ENCODE measurements at places on chromosomes 4 and X.

- no peak for DNase-seq
Measured at GRCh38 chr4:25477221-25477620, 100.2 kb downstream of the ANAPC4 start.

GRCh38 chr4:98939892-98940298, 11.0 kb upstream of the EIF4E start:
- no peak for DNase-seq

- no peak for DNase-seq
Measured at GRCh38 chrX:113849408-113849807, 734.5 kb upstream of the HTR2C start.

DNA sequence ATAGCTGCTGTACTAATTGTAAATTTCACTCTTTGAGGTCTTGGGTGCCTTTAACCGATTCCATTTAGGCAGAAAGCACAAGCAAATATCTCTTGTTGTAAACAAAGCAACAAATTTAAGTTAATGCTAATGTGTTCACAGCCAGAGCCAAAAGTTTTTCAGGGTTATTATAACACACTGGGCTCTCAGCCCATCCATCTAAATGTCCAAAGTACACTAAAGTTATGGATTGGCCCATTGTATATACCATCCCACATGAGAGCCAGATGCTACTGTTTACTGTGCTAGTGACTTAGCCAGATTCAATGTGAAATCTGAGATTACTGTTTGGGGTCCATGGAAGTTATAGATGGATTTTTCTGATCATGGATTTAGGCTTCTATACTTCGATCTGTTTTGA, 186.7 kb downstream of the LARP7 start:
- no peak for DNase-seq

DNA sequence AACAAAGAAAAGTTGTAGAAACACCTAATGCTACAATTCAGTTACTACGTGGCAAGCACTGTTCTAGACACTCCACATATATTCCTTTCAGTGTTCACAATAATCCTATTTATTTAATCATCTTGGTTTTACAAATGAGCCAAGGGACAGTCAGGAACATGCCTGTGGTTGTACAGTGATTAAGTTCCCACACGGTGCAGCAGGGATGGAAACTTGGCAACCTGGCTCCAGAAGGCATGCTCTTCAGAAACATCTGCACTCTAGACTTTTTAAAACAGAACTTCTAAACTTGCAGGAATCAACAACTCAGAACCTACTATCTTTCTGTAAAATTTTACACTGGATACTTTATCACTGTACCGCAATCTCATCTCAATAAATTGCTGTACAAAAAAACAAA, 32.1 kb downstream of the TAPT1 start:
- no peak for DNase-seq

- no peak for DNase-seq
Measured at GRCh38 chr4:148261848-148262247, 180.4 kb downstream of the NR3C2 start.

GRCh38 chr4:185672618-185673017, 137.3 kb upstream of the PDLIM3 start:
- DNase-seq: no peak

DNA sequence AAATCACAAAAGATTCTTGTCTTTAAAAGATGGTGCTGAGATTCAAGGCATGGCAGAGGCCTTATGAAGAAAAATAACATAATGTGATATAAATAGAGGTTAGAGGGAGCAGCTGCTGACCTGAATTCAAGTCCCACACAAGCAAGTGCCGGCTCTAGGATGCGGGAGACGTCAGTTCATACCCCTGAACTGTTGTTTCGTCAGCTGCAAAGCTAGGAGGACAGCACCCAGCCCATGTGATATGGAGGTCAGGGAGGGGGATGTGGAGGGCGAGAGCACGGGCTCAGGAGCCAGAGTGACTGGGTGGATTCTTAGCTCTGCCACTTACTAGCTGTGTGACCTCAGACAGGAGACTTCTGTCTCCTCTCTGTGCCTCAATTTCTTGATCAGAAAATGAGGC, 77.9 kb downstream of the JAKMIP1 start:
- no peak for DNase-seq

DNA sequence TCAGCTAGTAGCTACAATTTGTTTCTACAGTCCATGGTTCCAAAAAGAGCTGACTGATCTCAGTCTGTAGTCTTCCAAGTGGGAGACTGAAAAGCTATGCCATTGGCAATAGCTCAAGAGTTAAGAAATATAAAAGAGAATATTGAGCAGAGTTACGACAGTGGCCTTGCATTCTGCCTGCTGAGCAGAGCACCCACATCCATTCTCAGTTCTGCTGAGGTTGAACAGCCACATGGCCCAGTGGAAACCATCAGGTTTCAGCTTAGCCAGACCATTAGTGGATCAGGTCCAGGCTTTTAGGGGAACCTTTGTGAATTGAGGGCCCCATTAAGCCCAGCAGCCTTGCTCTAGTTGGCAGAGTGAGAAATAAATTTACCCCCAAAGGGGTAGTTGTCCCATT, 28.1 kb downstream of the ZNF81 start:
- no peak for DNase-seq

- DNase-seq: no peak
Measured at GRCh38 chr4:17115583-17115982, 217.1 kb upstream of the LDB2 start.

GRCh38 chr4:39422247-39422646, 15.5 kb downstream of the KLB start:
- no peak for DNase-seq

- DNase-seq: no peak
Measured at GRCh38 chrX:124338733-124339514, 6.5 kb downstream of the TEX13D start.

GRCh38 chrX:48736303-48736702, 25.2 kb upstream of the GLOD5 start:
- no peak for DNase-seq

DNA sequence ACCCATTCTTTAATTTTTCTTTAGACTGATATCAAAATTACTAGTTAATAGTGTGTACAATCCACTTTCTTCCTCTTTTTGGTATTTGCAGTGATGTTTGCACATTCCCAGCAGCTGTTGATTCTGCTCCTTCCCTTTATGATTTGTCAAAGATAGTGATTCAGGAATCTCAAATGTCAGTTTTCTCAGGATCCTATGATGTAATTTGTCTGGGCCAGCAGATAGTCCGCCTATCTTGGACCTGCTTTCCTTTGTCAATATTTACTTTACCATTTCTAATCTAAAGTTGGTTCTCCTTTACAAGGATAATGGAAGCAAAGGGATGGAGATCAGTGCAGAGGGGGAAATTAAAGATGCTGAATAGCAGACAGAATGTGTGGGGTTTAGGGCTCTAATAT, 122.1 kb downstream of the REELD1 start:
- DNase-seq: no peak

- DNase-seq: no peak
Measured at GRCh38 chr4:71558248-71558647, 219.4 kb downstream of the SLC4A4 start.

GRCh38 chr4:94889523-94889922, 131.8 kb downstream of the BMPR1B start:
- DNase-seq: no peak

DNA sequence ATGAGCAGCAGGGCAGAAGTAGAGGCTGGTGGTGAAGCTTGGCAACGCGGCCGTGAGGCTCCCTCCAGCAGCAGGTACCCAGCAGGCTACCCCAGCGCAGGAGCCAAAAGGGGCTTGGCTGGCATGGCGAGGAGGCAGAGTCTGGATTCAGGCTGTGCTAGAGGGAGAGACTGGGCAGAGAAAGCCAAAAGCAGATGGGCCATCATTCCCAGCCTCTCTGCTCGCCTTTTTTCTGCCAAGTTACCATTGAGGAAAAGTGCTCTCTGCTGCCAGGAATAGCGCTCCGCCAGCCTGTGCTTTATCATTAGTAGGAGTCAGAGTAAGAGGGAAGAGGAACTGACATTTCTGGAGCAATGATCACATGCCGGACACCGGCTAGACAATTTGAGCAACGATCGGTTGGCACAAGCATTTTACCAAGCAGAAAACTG, 28.7 kb upstream of the MAP3K15 start:
- no peak for DNase-seq

DNA sequence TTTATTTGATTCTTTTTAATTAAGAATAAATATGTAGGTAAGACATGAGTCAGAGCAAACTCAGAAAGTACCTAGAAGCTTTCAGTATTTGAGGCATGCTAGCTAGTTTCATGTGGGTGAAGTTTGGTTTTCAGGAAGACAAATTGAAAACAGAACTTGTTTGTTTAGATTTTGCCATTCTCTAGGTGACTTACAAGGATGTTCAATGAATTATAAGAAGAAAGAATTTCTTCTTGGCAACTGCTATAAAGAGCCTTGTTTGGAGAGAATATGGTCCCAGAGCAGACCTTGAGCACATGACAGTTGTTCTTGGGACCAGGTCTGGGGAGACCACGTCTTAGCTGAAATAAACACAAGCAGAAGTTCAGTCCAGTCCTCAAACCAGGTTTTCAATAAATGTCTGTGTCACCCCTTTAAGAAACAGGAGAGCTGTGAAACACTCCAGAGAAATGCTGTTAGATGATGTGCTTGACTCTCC, 38.0 kb upstream of the IL21 start:
- DNase-seq: no peak

- DNase-seq: no peak
Measured at GRCh38 chr4:42678512-42678911, 21.6 kb upstream of the ATP8A1 start.

- DNase-seq: no peak
Measured at GRCh38 chrX:106649523-106650428, 38.0 kb downstream of the RADX start.

DNA sequence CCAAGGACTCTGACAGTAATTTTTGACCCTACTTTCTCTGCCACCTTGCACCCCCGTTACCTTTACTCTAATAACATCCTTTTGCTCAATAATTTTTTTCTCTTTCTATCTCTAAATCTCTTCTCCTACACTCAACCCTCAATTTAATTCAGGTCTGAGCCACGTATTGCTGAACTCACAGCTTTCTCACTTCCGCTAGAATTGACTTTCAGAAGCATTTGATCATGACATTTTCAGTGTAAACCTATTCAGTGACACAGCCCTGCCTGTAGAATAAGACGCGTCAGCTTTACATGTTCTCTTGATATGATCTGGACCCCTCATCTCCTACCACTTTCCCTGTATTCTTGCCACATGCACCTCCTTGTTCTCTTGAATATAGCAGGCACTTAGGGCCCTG, 439.5 kb upstream of the MAGEB2 start:
- DNase-seq: no peak

GRCh38 chr4:168118116-168118655, 25.8 kb downstream of the ANXA10 start:
- no peak for DNase-seq

GRCh38 chr4:15945516-15945915, 7.0 kb upstream of the FGFBP1 start:
- DNase-seq: no peak

DNA sequence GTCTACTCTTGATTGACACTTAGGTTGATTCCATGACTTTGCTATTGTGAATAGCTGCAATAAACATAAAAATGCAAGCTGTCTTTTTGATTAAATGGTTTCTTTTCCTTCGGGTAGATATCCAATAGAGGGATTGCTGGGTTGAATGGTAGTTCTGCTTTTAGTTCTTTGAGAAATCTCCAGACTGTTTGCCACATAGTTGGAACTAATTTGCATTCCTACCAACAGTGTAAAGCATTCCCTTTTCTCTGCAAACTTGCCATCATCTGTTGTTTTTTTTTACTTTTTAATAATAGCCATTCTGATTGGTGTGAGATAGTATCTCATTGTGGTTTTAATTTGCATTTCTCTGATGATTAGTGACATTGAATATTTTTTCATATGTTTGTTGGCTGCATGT, 122.2 kb upstream of the PRKG2 start:
- no peak for DNase-seq

DNA sequence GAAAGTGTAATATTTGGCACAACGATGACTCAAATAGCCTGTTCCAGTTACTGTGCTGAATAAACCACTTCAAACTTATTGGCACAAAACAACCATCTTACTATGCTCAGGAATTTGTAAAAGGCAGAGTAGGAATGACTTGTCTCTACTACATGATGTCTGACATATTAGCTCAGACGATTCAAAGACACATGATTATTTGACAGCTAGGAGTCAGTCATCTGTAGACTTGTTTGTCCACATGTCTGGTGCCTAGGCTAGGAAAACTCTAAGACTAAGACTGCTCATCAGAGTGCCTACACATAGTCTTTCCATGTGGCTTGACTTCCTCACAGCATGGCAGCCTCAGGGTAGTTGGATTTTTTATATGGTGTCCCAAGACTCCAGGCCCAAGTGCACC, 154.5 kb downstream of the FANCB start:
- DNase-seq: no peak

GRCh38 chrX:127207326-127207725, 387.8 kb downstream of the PRR32 start:
- no peak for DNase-seq

DNA sequence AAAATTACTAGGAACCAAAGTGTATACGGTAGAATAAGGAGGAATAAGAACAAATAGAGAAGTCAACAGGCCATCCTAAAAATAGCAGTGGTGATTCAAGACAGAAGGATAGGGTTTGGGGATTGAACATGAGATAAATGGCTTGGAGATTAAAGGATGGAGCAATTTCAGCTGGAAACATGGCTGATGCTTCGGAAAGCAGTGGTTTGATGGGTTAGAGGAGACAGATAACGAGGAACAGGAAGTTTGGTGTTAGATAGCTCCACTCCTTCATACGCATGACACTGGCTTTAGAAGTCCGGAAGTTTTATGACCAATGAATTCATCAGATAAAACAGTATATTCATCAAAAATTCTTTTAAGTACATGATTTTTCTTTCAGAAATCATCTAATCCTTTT, 70.8 kb upstream of the GALNTL6 start:
- DNase-seq: no peak

GRCh38 chr4:116005037-116005805, 891.8 kb upstream of the NDST4 start:
- no peak for DNase-seq

DNA sequence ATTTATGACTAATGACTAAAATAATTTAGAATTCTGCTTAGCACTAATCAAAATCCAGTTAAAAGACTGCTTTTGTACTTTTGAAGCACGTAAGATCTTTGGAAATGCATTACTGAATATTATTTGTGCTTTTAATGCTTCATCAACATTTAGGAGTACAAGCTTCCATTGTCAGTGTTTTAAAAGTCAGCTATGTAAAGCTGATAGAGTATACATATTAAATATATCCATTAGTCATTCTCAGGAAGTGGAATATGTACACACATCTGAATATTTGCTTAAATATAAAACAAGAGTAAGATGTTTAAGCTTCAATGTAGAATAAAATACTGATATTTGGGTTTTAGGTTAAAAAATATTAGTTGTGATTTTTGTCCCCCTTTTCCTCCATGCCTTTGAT, 54.1 kb downstream of the ANK2 start:
- no peak for DNase-seq

Measured in sciatic nerve (tissue), 2 donors.